ENCODE measurements at places on chromosomes 7 and 10.

DNA sequence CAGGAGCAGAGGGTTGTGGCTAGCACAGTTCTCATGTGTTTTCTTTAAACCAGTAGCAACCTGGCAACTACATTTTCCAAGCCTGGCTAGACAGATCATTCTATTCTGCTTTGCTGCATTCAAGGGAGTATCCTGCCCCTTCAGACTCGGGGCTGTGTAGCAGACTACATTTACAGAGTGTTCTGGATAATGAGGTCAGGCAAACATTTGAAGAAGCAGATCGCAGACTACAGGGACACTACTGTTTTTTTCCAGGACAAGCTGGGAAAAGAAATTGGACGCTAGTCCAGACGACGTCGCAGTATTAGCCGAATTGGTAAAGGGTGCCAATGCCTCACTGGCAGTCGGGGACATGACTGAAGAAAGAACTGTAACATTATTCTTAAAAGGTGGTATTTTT lies 61.0 kb upstream of the PAPSS2 start:
- DNase-seq = no peak

GRCh38 chr7:87225696-87226095 lies 6.2 kb upstream of the TMEM243 start:
- DNase-seq = peak; percentile 23

DNA sequence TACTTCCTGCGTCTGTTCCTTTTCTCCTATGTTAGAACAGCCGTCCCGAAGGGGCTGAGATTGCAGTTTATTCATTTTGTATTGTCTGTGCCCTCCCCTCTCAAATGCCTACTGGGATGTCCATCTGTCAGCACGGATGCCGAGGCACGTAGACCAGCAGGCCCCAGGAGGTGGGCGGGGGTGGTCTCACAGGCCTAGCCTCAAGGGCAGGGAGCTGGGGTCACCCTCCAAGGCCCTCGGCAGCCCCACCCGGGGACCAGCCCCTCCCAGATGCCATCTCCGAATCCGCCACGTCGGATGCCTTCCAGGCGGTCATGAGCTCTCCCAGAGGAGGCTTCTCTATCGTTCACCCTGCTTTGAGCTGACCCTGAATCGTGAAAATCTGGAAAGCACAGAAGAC lies 59.7 kb downstream of the ELFN1 start:
- no peak for DNase-seq

DNA sequence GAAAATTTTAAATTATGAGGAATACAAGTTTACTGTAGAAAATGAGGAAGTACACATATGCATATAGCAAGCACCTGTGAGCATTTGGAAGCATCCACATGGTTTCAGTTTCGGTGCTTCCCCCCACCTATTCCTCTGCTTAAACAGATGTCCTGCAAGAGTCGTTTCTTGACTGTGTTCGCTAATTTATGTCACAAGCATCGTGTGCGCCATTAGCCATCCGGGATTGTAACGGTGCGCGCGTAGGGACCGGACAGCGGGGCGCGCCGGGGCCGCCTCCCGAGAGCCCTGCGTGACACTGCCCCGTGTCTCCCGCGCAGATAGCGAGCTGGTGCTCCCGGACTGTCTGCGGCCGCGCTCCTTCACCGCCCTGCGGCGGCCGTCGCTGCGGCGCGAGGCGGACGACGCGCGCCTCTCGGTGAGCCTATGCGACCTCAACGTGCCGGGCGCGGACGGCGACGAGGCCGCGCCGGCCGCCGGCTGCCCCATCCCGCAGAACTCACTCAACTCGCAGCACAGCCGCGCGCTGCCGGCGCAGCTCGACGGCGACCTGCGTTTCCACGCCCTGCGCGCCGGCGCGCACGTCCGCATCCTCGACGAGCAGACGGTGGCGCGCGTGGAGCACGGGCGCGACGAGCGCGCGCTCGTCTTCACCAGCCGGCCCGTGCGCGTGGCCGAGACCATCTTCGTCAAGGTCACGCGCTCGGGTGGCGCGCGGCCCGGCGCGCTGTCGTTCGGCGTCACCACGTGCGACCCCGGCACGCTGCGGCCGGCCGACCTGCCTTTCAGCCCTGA lies 90.9 kb downstream of the NEURL1 start:
- no peak for DNase-seq

DNA sequence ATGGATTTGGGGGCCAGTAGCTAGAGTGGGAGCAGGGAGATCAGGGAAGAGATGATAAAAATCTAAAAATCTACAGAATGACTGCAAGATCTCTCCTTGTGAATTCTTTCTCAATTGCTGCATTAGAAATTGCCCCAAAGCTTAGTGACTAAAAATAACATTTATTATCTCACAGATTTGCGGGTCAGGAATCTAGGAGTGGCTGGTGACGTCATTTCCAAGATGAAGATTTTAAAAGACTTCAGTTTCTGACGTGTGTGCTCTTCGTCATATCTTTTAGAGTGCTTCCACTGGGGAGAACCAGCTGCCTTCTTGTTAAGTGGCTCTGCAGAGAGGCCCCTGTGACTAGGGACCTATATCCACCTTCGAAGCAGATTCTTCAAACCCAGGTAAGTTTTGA lies 112.6 kb downstream of the DGKI start:
- no peak for DNase-seq

DNA sequence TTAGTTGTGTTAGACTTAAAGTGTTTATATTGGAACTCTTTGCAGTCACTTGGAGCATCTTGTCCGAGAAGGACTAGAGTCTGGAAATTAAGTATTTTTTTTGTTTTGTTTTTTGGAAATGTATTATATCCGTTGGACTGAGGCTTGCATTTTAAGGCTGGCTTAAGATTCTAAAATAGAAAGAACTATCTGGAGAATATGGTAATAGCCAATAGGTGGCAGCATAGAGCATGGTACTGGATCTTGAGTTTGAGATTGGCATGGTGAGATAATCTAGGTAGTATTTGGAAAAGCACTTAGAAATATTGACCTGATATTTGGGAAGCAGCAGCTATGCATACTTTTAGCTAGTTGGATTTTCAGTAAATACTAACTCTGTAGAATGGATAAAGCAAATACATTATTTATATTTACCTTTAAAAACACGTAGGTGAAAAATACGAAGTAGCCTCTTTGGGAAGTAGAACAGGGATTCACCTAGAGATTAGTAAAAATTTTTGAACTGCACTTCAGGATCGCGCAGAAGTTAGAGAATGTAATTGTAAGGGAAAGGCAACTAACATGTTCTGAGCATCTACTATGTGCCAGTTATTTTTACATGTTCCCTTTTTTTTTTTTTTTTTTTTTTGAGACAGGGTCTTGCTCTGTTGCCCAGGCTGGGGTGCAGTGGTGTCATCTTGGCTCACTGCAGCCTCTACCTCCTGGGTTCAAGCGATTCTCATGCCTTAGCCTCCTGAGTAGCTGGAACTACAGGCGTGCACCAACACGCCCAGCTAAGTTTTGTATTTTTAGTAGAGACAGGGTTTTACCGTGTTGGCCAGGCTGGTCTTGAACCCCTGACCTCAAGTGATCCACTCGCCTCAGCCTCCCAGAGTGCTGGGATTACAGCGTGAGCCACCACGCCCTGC lies 78.6 kb downstream of the LCOR start:
- peak; percentile 62 for DNase-seq

DNA sequence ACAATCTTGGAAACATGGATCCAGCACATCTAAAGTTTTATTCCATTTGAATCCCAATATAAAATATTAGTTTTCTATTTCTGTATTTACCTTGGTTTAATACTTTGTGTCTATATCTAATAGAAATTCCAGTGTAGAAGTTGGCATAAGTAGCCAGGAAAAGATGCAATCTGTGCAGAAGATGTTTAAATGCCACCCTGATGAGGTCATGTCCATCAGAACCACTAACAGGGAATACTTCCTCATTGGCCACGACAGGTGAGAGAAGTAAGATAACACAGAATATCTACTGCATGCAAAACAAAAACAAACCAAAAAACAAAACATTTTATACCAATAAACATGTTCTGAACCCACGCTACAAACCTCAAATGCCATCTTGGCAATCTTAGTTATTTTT lies 15.7 kb downstream of the PLEKHS1 start:
- DNase-seq = no peak

DNA sequence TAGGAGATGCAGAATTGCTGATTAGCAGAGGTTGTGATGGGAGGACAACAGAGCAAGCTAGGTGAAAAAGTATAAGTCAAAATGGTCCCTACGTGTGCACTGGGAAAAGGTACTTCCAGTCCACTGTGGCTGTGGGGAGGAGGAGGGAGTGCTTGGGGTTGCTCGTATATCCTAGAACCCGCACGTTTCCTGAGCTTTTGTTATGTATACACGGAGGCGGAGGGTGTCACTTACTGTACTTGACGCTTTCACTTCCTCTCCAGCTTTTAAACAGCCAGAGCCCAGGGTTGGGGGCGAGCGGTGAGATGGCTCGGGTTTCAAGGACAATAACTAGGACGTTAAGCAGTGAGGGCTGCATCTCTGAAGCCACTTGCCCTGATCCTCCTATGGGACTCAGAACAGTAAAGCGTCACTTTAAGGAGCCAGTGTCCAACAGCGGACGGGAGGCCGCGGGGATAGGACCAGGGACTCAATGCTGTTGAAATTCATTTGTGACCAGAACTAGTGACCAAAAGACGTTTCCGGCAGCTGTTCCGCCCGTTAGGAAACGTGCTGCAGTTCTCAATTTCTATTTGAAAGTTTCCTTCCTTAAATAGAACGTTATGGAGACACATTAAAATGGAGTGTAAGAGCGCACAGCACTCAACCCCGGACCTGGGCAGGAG lies 985 bp upstream of the ETV1 start:
- peak; percentile 65 for DNase-seq

DNA sequence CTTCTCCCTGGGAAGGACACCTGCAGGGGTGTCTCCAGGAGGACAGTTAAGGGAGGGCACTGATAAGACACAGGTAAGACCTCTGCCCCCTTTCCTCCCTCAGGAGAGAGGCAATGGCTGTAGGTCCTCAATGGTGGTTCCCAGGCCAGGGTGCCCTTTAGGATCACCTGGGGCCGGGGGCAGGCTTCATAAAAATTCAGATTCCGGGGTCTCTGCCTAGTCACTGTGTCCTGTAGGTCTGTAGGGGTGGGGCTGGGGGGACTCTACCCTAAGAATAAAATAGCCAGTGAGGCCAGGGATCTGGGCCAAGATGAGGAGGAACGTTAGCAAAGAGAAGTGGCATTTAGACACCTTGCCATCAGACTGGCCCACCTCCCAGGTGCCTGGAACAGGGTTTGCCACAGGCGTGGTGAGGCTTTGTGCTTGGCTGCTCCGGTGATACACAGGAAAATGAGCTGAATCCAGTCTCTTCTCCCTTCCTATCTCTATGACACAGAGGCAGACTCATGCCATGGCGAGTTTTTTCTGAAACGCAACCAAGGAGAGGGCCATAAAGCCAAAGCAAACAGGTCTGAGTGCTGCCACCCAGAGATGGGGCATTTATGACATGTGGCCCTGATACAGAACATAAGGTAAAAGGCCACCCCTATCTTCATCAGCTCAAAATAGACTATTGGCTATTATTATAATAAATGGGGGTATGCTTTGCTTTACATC lies 52.6 kb downstream of the SH3PXD2A start:
- no peak for DNase-seq

DNA sequence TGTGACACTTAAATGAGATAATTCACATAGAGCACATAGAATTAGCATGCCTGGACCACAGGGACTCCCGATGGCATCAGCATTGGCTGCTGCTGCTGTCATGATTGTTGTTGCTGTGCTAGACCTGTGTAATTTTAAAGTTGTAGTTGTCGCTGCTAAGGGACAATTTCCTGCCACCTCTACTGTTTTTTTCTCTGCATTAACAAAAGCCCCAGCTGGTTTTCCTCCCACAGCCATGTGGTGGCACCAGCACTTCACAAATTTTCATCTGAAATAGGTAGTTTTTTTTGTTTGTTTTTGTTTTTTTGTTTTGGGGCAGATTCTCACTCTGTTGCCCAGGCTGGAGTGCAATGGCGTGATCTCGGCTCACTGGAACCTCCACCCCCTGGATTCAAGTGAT lies 25.4 kb upstream of the PRXL2A start:
- DNase-seq = peak; percentile 57

GRCh38 chr7:47218378-47219176 lies 363.3 kb downstream of the TNS3 start:
- no peak for DNase-seq

DNA sequence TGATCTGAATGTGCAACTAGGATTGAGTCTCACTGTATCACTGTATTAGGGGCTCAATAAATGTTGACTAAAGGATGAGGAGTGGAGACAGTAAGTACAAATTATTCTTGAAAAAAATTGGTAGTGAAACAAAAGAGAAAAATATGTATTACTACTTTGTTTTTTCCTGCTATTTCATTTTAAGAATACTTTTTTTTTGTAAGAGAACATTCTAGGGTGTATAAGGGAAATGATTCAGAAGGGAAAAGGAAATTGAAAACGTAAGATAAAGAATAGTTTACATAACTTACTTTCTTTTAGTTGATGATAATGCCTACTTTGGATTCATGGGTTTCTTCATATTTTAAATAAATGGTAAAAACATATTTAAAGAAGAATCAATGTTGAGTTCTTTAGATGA lies 9.6 kb downstream of the CAPZA2 start:
- no peak for DNase-seq

- DNase-seq = no peak
These were observed 59.5 kb upstream of the TOMM7 start for GRCh38 chr7:22882106-22882505.

DNA sequence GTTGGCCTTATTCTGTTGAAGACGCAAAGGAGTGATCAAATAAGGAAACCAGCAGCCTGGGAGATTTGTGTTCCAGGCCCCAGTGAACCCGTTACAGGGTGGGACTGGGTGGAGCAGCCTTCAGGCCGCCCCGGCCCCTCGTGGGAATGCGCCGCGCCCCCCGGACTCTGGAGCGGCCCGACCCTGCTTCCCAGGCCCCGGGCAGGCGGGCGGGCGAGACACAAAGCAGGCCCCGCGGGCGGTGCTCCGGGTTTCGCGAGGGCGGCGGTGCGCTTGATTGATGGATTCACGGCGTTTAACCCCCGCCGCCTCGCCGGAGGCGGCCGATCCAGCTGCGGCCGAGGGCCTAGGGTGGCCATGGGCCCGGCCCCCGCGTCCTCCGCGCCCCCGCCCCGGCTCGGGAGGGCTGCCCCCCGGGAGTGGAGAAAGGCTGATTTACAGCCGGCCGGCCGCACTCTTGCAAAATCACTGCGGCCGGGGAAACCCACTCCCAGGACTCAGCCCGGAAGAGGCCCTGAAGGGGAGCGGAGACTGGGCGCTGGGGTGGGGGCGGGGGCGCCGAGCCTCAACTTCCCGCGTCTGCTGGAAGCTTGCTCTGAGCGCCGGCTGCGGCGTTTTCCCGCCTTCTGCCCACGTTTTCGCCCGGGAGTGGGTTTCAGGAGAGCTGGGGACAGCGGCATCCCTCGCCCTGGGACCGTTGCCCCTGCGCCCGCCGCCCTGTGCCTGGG lies 299.6 kb upstream of the NFE2L3 start:
- DNase-seq = peak; percentile 34

DNA sequence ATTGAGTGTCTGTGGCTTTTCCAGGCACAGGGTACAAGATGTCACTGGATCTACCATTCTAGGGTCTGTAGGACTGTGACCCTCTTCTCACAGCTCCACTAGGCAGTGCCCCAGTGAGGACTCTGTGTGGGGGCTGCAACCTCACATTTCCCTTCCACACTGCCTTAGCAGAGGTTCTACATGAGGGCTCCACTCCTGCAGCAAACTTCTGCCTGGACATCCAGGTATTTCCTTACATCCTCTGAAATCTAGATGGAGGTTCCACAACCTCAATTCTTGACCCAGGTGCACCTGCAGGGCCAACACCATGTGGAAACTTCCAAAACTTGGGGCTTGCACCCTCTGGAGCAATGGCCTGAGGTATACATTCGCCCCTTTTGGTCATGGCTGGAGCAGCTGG lies 183.7 kb downstream of the KCND2 start:
- DNase-seq = no peak

Measured in MCF 10A (cell line).